ENCODE measurements at places on chromosomes 4 and X.

DNA sequence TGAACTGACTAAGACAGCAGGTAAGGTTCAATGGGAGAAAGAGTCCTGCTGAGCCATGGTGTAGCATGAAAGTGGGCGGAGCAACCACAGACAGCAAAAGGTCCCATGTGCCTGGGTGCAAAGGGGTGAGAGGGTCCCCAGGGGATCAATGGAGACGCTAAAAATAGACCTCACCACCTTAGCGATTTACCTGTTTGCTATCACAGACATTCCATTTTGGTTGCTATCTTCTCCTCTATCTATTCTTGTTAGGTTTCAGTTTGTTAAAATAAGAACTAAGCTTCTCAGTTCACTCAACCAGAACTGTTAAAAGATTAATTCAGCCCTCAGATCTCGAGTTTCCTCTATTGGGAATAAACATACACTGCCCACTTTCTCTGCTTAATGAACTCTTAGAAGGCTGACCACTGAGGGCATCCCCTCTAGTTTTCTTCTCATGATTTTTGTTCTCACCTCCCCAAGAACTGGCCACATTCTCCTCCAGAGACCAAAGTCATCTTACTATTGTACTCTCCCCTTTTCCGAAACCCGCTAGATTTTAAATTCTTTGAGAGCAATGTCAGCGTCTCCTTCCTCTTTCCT, 136.7 kb downstream of the PARM1 start:
- no peak for DNase-seq

- peak; percentile 44 for DNase-seq
Observed at GRCh38 chr4:166324321-166324720, 451.3 kb downstream of the TLL1 start.

GRCh38 chrX:155108427-155108826, 37.1 kb downstream of the BRCC3 start:
- DNase-seq, result no peak

- DNase-seq, result no peak
Observed at GRCh38 chr4:175127314-175127713, 209.2 kb downstream of the ADAM29 start.

DNA sequence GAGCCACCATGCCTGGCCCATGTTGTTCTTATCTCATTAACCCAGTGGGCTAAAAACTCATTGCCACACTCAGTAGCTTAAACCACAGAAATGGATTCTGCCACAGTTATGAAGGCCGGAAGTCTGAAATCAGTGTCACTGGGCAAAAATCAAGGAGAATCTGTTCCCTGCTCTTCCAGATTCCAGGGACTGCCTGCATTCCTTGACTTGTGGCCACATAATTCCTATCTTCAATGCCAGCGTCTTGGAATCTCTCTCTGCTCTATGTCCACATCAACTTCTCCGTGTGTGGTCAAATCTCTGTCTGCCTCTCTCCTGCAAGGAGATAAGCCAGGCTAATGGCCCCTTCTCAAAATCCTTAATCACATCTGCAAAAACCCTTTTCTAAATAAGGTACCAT, 4.1 kb upstream of the WFS1 start:
- no peak for DNase-seq

GRCh38 chrX:47746446-47746845, 87.5 kb upstream of the UXT start:
- DNase-seq, result no peak

GRCh38 chr4:141028024-141028529, 105.2 kb downstream of the RNF150 start:
- DNase-seq, result no peak

DNA sequence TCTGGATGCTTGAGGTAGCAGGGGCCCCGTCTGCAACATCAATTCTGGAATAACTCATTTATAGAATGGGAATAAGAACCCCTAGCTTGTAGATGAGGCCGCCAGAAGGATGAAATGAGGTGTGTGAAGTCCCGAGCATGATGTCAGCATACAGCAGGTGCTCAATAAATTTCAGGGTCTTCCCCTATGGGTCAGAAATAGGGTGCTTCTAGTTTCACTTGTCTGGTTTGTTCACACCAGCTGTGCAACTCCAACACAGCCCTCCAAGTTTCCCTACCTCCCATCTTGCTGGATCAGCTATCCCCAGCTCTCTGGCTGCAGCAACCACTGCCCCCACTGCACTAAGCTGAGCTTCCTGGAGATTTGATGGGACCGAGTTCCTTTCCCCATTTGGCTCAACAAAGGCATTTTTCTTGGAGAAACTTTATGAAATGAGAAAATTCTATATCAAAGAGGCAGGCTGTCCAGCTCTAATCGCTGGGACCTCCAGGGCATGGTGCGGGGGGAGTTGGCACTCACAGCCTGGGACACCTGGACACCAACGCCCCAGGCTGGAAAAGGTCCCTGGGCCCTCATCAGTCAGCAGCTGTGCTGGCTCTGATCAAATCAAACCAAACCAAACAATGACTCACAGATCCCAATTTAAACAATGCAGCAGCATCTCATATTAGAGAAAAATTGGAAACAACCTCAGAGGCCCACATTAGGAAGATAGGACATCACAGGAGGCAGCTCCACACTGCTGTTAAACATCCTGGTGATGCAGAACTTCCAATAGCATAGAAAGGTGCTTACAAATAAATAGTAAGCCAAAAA, 13.3 kb downstream of the SLC2A9 start:
- DNase-seq, result no peak

GRCh38 chrX:55488593-55489313, 895 bp downstream of the USP51 start:
- DNase-seq, result peak; percentile 35

DNA sequence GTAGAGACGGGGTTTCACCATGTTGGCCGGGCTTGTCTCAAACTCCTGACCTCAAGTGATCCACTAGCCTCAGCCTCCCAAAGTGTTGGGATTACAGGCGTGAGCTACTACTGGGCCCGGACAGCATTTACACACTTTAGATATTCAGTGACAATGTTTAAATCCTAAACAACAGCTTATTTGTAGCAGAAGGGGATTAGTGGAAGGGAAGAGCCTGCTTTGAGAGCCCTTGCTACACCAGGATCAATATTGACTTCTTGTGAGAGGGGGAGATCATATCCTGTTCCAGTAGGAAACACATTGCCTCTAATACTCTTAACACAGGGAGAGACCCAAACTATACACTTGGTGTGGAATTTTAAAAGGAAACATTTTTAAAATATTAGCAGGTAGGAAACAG, 7.1 kb downstream of the MGST2 start:
- DNase-seq, result no peak

GRCh38 chr4:142959173-142959572, 113.1 kb upstream of the INPP4B start:
- no peak for DNase-seq
